ENCODE measurements at places on chromosomes 12 and 14.

DNA sequence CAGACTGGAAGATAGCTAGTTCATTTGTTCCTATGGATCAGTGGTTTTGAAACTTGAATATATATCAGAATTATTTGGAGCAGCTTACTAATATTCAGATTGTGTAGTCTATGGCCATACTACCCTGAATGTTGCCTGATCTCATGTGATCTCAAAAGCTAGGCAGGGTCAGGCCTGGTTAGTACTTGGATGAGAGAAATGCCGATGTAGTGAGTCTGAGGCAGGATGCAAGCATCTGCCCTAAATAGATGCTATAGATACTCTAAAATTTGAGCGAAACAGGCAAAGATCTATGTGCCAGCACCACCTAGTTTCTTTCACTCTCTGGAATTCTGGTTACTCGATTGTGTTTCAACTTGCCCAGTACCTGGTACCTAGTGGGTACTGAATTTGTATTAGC, 40.9 kb downstream of the FRMD6 start:
- DNase-seq, result no peak

GRCh38 chr12:16417058-16417457, 69.6 kb downstream of the MGST1 start:
- DNase-seq, result no peak

DNA sequence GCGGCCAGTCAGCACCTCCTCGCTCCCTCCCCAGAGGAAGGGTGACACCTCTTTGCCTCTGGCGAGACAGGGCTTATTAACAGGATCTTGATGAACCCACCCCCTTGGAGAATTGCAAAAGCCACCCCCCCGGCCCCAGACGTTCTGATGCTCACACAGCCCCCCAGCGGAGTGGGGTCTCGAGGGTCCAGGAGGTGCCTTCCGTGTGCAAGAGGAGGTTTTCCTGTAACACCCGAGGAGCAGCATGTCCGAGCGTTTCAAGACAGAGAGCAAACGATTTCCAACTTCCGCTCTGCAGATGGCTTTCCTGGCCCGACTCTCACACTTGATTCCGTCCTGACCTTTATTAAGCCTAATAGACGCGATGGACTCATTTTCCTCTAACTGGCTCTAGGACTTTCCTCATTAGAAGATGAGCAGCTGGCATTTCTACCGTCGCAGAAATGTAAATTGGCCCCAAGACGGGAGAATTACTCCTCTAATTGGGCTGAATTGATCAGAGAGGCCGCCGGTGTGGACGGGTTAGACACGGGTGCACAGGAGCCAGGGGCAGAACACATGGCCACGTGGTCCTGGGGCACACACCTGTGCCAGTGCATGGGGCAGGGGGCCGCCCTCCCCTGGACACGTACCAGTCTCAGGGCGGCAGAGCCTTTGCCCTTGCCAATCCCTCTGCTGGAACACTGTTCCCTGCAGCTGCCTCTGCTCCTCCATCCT, 84.4 kb downstream of the NOC4L start:
- DNase-seq, result no peak

DNA sequence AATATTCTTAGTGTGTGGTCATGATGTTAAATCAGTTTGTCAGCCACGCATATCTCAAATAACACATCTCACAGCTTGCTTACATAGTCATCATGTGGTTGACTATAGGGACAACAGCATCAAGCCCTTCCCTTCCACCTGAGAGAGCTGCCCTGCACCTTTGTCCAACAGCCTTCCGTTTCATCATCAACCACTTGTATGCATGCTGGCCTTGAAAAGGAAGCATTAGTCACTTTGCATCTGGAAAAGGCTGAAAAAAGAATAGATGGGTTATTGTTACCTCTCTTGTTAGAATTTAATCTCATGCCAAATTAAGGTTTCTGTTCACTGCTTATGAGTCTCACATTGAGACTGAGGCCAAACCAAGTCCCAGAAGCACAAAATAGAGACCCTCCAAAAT, 1586.5 kb upstream of the SEL1L start:
- no peak for DNase-seq

- DNase-seq, result no peak
These were observed 14.0 kb upstream of the KLRD1 start for GRCh38 chr12:10293570-10294227.

- DNase-seq, result peak; percentile 48
These were observed 94.4 kb upstream of the PLEKHG7 start for GRCh38 chr12:92608151-92609091.

DNA sequence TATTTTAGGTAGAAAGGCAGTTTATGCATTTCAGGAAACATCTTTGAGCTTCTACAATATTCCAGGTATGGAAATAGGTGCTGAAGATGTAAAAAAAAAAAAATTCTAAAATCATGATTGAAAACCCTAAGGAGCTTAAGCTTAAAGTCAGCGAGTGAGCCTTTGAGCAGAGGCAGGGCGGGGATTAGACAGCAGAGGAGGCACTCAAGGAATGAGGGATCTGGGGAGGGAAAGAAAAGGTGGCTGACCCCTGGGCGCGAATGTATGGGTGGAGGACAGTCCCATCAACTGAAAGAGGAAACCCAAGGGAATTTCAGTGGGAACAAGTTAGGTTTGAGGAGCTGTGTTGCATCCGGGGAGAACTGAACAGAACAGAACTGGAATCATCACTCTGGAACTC, 6.4 kb upstream of the PTMS start:
- peak; percentile 73 for DNase-seq

- DNase-seq, result no peak
These were observed 79.3 kb downstream of the RFLNA start for GRCh38 chr12:124374147-124374546.

- DNase-seq, result peak; percentile 56
These were observed 66.3 kb downstream of the CLIP1 start for GRCh38 chr12:122356192-122356635.

DNA sequence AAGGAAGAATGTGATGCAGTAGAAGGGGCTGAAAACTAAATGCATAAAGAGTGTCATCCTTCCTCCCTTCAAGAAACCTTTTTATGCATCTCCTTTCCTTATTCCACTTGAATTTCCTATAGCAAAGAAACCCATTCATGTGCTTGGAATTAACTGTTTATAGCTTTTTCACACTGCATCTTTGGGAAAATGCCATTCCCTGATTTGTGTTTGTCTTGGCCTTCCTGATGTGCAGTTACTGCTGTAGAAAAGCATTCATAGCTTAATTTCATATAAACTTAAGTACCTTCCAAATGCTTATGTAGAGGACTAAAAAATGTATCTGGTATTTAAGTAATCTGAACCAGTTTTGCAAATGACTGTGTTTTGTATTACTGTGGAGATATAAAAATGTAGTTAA, 61.8 kb downstream of the SDR9C7 start:
- no peak for DNase-seq

GRCh38 chr14:94921456-94921855, 151.5 kb upstream of the GSC start:
- DNase-seq, result no peak

GRCh38 chr12:6311822-6312528, 1.5 kb downstream of the PLEKHG6 start:
- no peak for DNase-seq

DNA sequence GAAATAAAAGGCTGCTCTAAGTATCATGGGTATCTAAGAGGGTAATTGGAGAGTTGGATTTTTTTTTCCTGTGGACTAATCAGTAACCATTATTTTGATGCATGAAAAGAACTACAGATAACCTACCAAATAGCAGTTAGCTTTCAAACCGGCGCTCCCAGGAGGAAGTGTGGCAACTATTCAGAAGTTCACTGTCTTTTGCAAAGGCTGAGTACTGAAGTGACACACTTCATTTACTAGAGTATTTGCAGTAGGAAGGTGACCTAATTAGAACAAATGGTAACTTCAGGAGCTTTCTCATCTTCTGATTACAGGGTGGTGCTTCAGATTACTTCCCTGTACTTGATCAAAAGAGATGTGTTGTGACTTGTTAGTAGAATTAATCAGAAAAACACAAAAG, 87.7 kb downstream of the PELI2 start:
- no peak for DNase-seq

DNA sequence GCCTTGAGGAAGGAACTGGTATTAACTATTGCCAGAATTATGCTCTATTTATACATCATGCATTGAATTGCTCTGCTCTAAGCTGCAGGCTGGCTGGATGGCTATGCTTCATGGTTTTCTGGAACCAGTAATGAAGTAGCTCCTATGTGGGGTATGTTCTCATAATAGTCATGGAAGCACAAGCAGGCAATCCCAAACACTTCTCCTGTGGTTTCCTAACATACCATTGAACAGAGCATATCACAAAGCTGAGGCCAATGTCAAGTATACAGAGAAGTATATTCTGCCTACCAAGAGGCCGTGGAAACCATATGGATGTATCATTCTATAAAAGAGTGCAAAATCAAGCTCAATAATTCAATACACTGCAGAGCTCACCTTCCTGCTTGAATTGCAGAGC, 1752.4 kb upstream of the FLRT2 start:
- no peak for DNase-seq

- DNase-seq, result no peak
These were observed 19.4 kb downstream of the ACVRL1 start for GRCh38 chr12:51926718-51927117.
